ENCODE measurements at places on chromosomes 16 and 17. TPM values are rescaled to one million over a fixed set of nuclear protein-coding genes. Genes with fewer than 3 reads are reported as not detected.

- no peak for DNase-seq
These were observed 26.4 kb downstream of the SETD6 start for GRCh38 chr16:58541711-58542110.

NLRC5 gene
- total RNA-seq: 87.2 TPM

DNA sequence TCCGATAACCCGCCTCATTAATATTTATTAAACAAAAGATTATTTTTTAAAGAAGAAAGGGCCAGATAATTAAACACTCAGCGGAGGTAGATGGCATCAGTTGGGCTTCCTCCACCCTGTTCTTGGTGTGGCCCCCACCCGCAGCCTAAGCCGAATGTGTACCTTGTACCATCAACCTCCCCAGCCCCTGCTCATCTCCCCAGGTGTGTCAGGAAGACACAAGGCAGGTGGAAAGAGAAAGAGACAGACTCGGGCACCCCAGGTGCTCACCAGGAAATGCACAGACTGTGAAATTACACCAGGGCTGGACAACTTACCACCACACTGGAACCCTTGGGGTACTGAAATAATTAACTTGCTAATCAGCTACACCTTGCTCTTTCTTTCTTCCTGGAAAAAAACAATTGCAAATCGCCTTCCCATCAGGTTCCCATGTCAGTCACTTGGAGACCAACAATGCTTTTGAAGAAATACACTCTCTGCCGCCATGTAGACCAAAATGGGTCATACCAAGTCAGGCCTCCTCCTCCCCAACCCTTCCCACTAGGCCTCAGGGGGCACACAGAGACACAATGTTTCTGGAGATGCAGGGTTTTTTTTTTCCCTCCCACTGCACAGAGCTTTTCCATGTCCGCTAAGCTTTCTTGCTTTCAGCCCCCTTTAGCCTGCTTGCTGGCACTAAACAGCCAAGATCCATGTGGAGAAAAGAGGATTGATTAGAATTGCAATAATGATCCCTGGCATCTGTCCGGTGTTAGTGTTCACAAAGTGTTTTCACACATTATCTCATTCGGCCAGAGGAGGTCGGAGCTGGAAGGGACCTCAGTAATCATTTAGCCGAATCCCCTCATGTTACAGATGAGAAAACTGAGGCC, 8.6 kb upstream of the LHX1 start:
- no peak for DNase-seq

DNA sequence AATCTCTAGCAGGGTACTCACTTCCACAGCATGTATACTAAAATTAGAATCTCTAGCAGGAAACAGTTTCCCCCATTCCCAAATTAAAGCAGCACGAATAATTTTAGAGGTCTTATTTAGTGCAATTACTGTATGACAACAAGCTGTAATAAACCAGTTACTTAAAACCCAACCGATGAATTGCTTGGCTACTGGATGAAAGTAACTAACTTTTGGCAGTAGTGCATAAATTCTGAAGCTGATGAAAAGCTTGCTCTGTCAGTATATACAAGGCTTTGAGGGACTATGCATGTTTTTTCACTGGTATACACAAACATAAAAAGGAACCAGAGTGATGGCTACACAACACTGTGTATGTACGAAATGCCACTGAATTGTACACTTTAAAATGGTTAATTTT, 89.4 kb downstream of the CFDP1 start:
- no peak for DNase-seq

FGF11 gene
- not detected for total RNA-seq

DNA sequence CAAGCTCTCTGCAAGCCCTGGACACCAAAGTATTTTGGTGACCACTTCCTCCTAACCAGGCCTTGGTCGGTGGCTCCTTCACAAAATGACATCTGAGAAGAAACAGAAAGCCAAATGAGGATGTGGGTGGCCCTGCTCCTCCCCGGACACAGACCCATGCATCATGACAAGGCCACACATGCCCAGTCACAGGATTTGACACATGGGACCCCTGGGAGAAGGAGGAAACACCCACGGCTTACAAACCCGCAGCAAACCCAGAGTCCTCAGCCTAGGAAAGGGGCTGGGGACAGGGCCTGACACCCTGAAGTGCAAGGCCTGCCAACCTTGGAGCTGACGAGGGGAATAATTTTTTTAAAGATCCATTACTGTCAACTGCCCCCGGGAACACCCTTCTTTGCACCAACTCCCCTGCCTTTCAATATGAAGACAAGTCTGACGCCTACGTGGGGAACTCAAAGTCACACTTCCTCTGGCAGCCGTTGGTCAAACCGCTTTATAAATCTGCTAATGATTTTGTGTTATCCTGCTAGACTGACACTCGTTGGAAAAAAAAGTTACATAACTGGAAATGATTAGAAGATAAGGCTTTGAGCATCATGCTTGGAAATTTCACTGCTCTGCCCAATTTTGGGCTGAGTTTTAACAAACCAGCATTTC, 41.3 kb downstream of the GAS7 start:
- DNase-seq: no peak

DNA sequence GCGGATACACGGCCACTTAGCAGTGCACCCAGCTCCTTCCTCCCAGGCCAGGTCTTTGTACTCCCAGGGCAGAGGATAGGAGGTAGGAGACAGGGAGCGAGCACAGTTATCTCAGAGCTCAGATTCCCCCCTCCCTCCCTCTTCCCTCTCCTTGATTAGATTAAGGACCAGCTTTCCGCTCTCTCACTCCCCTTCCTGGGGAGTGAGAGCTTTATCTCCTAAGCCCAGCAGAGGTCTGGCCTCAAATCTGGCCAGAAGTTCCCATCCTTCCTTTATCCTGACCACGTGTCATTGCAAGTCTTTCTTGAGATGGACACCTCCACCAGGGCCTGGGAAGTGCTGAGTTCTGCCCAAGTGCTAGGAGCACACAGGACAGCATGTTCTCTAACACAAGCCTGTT, 5.1 kb downstream of the ARL4D start:
- no peak for DNase-seq

DNA sequence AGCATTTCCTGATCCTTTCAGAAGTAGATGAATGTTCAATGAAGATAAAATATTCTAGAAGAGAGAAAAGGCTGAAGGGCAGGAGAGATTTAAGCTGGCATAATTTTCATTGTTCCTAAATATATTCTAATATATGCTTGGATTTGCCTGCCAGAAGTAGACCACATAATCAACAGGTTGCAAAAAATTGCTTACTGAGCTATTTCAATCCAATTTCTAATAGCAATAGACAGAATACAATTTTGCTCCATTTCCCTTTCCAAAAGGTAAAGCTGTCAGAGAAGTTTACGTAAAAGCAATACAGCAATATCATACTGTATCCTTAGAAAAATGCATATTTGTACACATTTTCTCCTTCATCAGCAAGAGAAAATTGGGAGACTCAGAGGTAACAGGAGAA, 237.3 kb downstream of the PMP22 start:
- no peak for DNase-seq

GRCh38 chr17:15350777-15351477, 9.5 kb upstream of the TEKT3 start:
- DNase-seq: no peak

KRT40 gene
- total RNA-seq: not detected

- no peak for DNase-seq
These were observed 53.6 kb downstream of the N4BP1 start for GRCh38 chr16:48556243-48556912.

DNA sequence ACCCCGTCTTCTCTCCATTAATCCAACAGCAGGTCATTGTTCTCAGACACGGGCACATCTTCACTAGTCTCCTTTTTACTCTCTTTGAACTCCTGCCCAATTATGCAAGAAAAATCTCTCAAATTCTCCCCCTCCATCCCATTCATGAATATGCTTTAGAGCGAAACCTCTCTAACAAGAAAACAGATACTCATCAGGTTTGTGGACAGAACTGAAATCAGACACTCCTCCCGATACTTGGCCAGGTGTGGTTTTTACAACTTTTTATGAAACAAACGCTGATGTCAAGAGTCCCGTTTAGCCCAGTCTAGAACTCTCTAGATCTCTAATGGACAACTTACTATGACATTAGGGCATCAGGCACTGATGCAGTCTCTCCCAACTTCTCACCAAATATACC, 40.9 kb downstream of the PIK3R5 start:
- no peak for DNase-seq

DNA sequence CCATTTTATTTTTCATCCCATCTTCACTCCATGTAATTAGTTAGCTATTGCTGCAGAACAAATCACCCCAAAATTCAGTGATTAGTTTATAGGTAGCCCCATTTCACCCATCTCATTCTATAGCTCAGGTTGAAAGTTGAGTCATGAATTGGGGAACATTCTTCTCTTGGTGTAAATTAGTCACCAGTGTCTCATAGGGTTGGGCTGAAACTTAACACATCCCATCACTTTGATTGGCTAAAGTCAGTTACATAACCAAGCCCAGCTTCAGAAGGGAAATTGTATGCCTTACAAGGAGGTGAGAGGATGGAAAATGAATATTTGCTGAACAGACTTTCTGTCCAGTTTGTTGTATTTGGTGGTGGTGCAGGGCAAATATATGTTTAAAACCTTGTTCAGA, 477.5 kb downstream of the WWOX start:
- no peak for DNase-seq

NOXO1 gene
- 11.9 TPM for total RNA-seq

SYNGR3 gene
- total RNA-seq: not detected

SYNRG gene
- total RNA-seq: 52.2 TPM

- peak; percentile 93 for DNase-seq
These were observed 9.8 kb downstream of the SLC16A3 start for GRCh38 chr17:82238472-82239201.

GRCh38 chr16:77723108-77723514, 797 bp downstream of the NUDT7 start:
- no peak for DNase-seq

NPIPB6 gene
- total RNA-seq: 16.8 TPM

DNA sequence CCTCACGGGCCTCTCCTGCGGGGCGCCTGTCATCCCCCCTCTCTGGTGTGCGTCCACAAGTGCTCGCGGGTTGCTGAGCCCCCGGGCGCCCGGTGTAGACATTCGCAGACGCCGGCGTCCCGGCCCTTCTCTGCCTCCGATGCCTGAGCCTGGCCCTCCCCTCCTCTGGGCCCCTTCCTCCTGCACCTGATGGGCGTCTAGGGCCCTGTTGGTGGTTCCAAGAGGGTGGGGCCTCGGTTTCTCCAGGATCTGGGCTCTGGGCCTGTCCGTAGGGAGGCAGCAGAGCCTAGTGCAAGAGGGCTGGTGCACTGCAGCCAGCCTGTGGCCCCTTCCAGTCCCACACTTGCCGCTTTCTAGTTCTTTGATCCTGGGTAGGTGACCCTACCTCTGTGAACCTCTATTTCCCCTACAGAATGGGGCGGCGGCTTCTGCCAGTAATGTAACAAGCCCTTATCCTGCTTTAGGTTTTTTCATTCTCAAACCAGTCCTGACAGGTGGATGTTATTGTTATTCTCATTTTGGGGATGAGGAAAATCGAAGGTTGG, 623 bp downstream of the E4F1 start:
- DNase-seq: peak; percentile 66

- no peak for DNase-seq
These were observed 88.3 kb upstream of the GSE1 start for GRCh38 chr16:85524630-85525419.

Measured in Peyer's patch (tissue), 4 donors.